ENCODE measurements at places on chromosomes 12 and 14. TPM values are rescaled to one million over a fixed set of nuclear protein-coding genes. Genes with fewer than 3 reads are reported as not detected.
A peak's percentile ranks its signal among the peaks of the same experiment; 100 is the strongest.

GRCh38 chr12:57092876-57093414 lies 4.0 kb downstream of the NAB2 start:
- H3K27me3 ChIP-seq, result no peaks in the 10 kb centered on the region
- DNase-seq, result no peak
- H3K27ac ChIP-seq, result no peak overlapping the region
- no peaks in the 10 kb centered on the region for H3K36me3 ChIP-seq
- no peak overlapping the region for H3K4me3 ChIP-seq
- peaks cover 27% of the 10 kb centered on the region for H3K4me1 ChIP-seq

DNA sequence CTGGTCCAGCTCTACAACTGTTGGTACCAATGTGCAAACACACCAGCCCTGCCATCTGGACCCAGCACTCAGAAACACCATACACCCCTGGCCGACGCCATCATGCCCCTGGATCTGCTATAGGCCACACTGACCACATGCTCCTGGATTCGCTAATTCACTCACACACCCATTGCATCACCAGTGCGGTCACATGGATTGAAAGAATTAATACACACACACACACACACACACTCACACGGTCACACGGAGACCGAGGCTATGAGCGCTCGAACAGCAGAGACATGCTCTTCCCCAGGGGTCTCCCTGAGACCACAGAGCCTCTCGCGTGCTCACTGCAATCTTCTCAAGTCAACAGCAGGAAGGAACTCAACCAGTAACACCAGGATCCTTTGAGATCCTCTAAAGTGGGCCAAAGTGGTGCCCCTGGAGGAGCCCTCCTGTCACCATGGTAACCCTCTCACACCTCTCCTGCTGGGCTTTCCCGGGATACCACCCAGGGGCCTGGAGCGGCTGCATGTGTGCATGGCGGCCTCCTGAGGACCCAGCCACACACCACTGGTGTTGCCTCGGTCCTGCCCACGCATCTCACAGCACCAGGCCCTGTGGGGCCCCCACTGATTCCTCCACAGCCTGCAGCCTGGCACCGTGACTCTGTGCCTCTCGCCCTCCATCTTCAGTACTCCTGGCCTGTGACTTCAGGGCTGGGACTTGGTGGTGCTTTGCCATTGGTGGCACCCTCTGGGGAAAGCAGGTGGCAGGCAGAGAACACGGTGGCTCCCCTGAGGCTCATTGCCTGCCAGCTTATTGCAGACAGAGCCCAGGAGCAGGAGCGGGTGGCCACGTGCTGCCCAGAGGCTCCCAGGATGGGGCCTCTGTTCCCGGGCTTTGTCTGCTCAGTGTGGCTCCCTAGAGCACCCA lies 15.1 kb downstream of the LRTM2 start:
- H3K4me1 ChIP-seq, result peaks cover 13% of the 10 kb centered on the region
- H3K27me3 ChIP-seq, result no peaks in the 10 kb centered on the region
- no peak overlapping the region for H3K27ac ChIP-seq
- H3K4me3 ChIP-seq, result no peak overlapping the region
- DNase-seq, result no peak

BCL11B gene
- 6.7 TPM for total RNA-seq

DNA sequence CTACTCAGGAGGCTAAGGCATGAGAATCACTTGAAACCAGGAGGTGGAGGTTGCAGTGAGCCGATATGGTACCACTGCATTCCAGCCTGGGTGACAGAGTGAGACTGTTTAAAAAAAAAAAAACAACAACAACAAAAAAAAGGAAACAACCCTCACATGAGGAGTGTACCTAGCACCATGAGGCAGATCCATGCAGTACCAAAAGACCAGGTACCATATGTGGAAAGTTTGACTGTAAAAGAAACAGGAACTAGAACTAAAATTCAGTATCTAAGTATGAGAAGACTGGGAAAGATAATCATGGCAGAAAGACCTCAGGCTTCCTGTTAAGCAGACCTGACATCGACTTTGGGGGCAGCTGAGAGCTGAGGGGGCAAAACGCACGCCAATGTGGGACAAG lies 55.1 kb downstream of the TRAFD1 start:
- no peak for DNase-seq
- H3K36me3 ChIP-seq, result peaks cover 3% of the 10 kb centered on the region
- H3K27me3 ChIP-seq, result no peaks in the 10 kb centered on the region
- H3K4me1 ChIP-seq, result peaks cover 12% of the 10 kb centered on the region
- no peak overlapping the region for H3K4me3 ChIP-seq

- no peaks in the 10 kb centered on the region for H3K27me3 ChIP-seq
- DNase-seq, result no peak
- H3K27ac ChIP-seq, result no peak overlapping the region
- H3K4me3 ChIP-seq, result no peak overlapping the region
- no peaks in the 10 kb centered on the region for H3K36me3 ChIP-seq
Observed at GRCh38 chr14:65007202-65007601, 20.5 kb downstream of the FNTB start.

- DNase-seq, result peak; percentile 22
- no peaks in the 10 kb centered on the region for H3K36me3 ChIP-seq
- H3K4me1 ChIP-seq, result peaks cover 10% of the 10 kb centered on the region
Observed at GRCh38 chr14:71574976-71575375, 357.3 kb upstream of the RGS6 start.

NAB2 gene
- 20.8 TPM for total RNA-seq

DNA sequence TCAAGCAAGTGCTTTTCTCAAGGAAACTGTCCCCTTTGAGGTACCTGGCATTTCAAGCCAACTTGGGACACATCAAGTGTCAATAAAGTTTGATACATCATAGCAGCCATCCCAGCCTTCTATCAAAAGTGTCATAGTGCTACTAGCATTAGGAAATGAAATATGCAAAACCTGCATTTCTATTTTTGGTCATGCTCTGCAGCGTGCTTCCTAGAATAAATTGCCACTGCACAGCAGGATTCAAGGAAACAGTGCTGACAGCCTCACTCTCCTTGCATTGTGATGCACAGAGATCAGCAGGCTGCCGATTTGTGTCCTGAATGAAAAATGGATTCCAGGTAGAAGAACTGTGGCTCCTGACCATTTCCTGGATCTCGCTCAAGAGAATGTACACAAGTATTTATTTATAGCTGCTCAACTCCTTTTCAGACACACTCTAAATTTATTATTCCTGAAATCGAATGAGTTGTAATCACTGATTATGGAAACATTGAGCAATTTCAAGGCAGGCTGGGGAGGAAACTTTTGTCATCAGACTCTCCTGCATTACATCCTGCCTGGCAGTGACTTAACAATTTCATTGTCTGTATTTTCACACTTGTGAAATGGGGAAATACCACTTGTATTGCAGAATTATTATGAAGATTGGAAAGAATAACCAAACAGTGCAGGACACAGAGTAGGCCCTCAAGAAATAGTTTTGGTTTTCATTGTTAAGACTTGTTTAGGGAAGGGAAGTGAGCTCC lies 120.9 kb downstream of the SLC38A6 start:
- H3K27ac ChIP-seq, result peak overlapping the region; percentile 33
- H3K4me3 ChIP-seq, result no peak overlapping the region
- DNase-seq, result peak; percentile 75
- peaks cover 15% of the 10 kb centered on the region for H3K36me3 ChIP-seq
